ENCODE measurements at places on chromosomes 1 and 21. TPM values are rescaled to one million over a fixed set of nuclear protein-coding genes. Genes with fewer than 3 reads are reported as not detected.

DNA sequence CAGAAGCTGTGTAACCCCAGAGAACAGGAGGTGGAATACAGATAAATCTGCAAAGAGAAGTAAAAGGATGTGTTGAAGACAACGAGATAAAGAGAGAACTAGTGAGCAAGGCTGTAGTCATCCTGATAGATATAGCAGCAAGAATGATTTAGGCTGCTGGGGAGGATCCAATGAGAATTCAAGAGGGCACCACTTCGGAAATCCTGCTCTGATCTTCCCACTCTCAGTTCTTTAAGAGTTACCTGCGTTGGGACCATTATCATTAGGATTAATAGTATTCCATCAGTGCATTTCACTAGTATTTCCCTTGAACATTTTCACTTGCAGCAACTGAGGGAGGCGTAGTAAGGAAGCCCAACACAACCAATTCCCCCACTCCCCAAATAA is at the start of gene BRINP3:
Gene BRINP3 (minus strand): TSS at position 103 of the 387 bp plus-strand sequence.
- no peak for DNase-seq

GNG12 gene
- 115 TPM for total RNA-seq

- no peak for DNase-seq
Observed at GRCh38 chr1:156664046-156664766, 13.0 kb downstream of the NES start.

GRCh38 chr1:245995474-245995873 is 511.6 kb downstream of the SMYD3 start:
- no peak for DNase-seq

RHCE gene
- not detected for total RNA-seq

GRCh38 chr1:63615768-63616420 is 22.7 kb downstream of the PGM1 start:
- DNase-seq, result peak; percentile 73

- no peak for DNase-seq
Observed at GRCh38 chr1:20589331-20590278, 708 bp downstream of the CDA start.

DNA sequence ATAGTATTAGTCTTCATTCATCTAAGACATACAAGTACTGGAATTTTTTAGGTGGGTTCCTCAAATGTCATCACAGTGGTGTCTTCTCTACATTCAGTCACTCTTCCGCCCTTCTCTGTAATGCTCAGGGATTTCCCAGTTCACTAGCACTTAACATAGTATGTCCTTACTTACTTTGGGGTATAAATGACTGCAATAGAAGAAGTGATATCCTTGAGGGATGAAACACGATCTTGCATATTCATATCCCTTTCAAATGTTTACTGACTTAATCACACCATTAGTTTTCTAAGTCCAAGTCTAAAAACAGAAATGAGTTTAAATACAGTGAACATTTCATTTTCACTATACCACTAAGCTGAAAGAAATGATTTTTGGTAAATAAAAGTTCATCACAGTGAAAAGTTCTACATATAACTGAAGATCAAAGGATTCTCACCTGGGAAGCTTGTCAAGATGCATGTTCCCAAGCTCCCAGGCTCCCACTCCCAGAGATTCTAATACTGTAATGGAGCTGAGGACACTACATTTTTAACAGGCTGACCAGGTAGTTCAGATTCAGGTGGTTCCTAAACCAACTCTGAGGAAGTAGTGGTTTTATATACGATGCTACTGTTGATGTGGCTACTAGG is 29.7 kb downstream of the MRPL39 start:
- no peak for DNase-seq

DNA sequence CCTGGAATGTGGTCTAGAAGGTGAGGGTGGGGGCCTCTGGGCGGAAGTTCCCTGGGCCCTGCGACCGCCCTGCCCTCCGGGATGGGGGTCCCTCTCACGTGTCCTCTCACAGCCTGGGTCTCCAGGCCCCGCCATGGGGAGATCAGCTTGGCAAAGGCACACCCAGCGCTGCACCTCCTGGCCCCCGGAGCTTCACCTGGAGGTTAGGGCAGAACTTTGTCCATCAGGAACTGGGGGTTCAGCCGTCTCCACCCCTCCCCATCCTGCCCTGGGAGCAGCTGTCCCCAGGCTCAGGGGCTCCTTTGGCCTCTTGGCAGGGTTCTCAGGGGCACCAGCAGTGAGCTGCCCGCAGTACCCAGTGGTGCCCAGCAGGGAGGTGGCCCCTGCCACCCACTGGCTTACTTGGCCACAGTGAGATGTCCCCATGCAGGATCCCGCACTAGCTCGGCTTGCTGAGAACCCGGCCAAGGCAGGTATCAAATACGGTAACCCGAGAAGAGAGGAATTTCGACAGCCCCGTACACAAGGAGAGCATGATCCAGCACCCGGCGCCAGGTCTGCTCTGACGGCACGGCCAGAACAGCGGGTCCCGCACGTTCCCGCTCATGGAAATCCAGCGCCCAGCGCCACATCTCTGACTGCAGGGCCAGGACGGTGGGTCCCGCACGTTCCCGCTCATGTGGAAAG is 36.7 kb downstream of the RRP1 start:
- DNase-seq, result no peak

- no peak for DNase-seq
Observed at GRCh38 chr1:232766904-232767303, 38.3 kb upstream of the MAP10 start.

GRCh38 chr1:115712911-115713609 is 55.5 kb downstream of the CASQ2 start:
- DNase-seq, result no peak

DNA sequence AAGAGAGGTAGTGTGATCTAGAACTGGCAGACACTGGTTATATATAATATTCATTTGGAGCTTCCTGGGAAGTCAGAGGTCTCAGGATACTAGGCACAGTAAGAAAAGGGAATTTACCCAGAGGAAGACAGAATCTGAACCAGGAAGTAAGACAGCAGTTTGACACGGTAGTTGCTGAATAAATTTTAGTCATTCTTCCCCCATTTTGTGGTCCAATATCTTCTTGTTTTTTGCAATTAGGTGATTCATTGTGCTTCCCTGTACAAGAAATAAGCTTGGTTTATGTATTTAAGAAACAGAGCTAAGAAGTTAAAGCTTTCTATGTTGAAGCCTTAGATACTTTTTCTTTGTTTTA is 1.3 kb downstream of the TMEM167B start:
- DNase-seq, result no peak

- no peak for DNase-seq
Observed at GRCh38 chr1:163737261-163737660, 415.5 kb downstream of the NUF2 start.

ELAVL4 gene
- 0.14 TPM for total RNA-seq

GRCh38 chr21:16145479-16145878 is 415.7 kb downstream of the USP25 start:
- no peak for DNase-seq

TEX35 gene
- total RNA-seq, result not detected

GRCh38 chr1:4660917-4661594 is 6.6 kb downstream of the AJAP1 start:
- DNase-seq, result no peak

AGMAT gene
- not detected for total RNA-seq

DNA sequence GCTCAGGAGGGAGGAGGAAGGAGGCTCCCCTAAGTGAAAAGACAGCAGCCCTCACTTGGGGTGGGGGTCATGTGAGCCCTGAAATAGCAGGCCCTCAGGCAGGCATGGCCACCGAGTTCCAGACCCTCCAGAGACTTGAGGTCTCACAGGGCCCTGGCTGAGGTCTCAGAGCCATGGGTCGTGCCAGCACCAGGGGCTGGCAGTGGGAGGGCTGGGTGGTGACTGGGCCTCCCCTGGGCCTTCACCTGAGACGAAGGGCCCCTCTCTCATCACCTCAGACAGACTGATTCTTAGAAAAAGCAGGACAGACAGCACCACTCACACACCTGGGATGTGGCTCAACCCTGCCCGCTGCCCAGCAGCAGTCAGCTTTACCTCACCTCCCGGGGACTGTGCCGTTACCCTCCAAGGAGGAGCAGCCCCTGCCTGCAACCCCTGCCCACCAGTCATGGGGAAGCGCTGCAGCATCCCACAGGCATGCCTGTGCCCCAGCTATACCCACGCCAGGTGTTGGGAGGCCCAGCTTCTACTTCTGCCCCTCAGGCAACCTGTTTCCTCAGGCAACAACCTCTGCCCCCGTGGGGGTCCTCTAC is 42.6 kb upstream of the LRP8 start:
- DNase-seq, result no peak

GRCh38 chr1:32830092-32830852 is 12.8 kb downstream of the S100PBP start:
- DNase-seq, result no peak

OPTC gene
- total RNA-seq, result not detected

Measured in HT1080 (cell line).